ENCODE measurements at places on chromosomes 12 and 14. TPM values are rescaled to one million over a fixed set of nuclear protein-coding genes. Genes with fewer than 3 reads are reported as not detected.

DNA sequence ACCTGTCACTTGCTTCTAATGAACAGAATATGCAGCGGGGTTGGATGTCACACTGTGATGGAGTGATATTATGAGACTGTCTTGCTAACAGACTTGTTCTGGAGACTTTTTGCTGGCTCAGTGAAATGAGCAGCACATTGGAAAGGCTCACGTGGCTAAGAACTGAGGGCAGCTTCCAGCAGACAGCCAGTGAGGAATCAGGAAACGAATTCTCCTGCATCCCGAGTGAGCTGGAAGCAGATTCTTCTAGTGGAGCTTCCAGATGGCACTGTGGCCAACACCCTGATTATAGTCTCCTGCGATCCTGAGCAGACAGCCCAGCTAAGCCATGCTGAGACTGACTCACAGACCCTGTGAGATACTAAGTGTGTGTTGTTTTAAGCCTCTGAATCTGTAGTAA, 16.1 kb upstream of the TSPAN9 start:
- DNase-seq = no peak

DNA sequence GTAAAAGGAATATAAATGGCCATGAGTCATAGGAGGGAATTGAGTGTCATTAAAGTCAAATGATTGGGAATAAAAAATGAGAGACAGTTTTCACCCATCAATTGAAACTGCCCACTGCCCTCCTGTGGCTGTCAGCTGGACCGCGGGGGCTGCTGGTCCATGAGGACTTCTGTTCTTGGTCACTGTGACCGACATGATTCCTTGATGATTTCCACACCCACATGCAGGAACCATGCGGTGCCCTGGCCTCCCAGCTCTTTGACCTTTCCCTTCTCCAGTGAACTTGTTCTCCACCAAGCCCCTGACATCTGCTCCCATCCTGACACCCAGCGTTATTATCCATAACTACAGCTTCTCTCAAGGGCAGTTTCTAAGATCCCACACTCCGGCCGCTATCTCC, 48.4 kb downstream of the C12orf75 start:
- DNase-seq = peak; percentile 30

GRCh38 chr14:22475381-22475780, 113.6 kb downstream of the DAD1 start:
- DNase-seq = peak; percentile 42

DNA sequence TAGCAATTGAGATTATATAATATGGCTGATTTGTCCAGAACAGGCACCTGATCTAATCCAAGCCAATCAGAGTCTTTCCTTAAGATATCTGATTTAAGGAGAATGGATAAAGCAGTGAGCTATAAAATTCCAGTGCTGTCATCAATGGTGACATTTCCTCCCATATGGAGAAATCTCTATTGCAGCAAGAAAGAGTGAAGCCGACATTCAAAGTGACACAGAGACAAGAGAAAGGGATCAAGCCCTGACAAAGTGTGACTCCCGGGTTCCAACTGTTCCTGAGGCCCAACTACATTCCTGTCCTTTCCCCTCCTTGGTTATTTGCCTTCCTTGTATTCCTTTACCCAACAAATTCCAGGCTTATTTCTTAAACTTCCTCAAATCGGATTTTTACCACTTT, 430.0 kb upstream of the SOX5 start:
- no peak for DNase-seq

DNA sequence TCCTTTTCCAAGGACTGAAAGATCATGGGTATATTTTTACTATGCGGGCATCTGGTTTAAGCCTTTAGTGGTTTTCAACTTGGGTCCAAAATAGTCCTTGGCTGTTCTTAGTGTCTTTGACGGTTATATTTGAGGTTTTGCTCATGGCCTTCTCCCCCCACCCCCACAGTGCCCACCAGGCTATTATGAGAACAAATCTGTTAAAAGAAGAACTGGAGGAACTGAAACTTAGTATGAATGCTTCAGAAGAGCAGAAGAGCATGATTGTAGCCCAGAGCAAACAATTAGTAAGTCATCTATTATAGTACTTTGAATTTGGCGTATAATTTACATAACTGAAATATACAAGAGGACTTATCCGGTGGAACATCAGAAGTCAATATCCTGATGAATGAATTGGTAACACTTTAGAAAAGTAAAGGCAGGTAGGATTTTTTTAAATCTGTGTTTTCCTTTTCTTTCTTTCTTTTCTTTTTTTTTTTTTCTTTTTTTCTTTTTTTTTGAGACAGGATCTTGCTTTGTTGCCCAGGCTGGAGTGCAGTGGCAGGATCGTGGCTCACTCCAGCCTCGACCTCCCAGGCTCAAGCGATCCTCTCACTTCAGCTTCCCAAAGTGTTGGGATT, 71.8 kb upstream of the BCAT1 start:
- DNase-seq = no peak

- DNase-seq = peak; percentile 61
These were observed 22.8 kb downstream of the JDP2 start for GRCh38 chr14:75450381-75451276.

DNA sequence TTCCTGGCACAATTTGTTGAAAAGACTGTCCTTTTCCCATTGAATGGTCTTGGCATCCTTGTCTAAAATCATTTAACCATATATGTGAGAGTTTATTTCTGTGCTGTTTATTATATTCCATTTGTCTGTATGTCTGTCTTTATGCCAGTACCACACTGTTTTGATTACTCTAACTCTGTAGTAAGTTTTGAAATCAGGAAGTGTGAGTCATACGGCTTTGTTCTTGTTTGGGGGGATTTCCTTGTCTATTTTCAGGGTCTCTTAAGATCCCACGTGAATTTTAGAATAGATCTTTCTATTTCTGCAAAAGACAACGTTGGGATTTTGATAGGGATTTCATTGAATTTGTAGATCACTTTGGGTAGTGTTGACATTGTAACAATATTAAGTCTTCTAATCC, 88.5 kb downstream of the MYRFL start:
- no peak for DNase-seq

- DNase-seq = no peak
These were observed 19.1 kb upstream of the DNAH10 start for GRCh38 chr12:123743002-123743401.

- DNase-seq = no peak
These were observed 22.9 kb downstream of the PCBP2 start for GRCh38 chr12:53474819-53475218.

GRCh38 chr12:32450768-32451167, 51.4 kb downstream of the FGD4 start:
- no peak for DNase-seq

DNA sequence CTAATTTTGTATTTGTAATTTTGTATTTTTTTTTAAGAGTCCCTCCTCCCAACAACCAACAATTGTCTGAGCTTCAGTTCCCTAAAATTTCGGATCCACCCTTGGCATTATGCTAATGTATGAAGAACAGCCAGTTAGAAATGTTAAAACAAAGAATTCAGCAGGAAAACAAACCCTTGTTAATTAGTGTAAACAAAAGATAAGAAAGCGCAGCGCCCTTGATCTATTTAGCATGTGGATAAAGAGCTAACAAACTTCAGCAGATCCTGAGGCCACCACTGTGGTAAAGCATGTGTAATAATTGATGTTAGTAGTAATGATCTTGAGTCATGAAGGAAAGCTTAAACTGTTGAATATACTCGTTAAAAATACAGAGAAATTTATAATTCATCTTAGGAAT, 199.8 kb downstream of the TMX1 start:
- no peak for DNase-seq

DNA sequence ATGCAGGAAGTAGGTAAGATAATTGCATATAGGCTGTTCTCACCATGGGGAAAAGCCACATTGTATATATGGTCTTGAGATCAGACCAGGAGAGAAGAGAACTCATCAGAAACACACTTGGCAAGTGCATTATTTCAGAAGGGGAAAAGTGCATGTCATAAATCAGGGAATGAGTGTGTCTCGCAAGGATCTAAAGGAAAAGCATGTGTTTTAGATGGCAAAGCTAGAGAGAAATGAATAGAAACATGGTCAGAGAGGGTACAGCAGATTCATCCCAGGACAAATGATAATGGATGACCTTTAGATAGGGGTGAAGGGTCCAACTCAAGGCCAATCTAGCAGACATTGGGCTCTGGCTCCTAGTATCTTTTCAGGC, 230.2 kb upstream of the NAV3 start:
- no peak for DNase-seq

GRCh38 chr12:101165319-101165718, 44.7 kb downstream of the SLC5A8 start:
- no peak for DNase-seq

DNA sequence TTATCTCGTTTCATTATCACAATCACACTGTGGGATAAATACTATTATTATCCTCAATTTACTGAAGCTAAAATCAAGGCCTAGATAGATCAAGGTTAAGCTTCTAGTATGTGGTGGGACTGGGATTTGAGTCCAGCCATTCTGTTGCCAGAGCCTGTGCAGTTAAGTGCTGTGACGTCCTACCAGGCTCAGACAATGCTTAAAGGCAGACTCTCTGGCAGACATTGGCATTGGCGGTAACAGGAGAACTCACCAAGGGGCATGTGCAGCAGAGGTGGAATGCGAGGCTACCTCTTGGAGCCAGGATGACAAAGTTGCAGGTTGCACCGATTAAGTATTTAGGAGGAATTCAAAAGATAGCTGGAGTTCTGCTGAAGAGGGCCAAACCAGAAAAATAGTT, 155.6 kb upstream of the IFNG-AS1 start:
- DNase-seq = no peak

DNA sequence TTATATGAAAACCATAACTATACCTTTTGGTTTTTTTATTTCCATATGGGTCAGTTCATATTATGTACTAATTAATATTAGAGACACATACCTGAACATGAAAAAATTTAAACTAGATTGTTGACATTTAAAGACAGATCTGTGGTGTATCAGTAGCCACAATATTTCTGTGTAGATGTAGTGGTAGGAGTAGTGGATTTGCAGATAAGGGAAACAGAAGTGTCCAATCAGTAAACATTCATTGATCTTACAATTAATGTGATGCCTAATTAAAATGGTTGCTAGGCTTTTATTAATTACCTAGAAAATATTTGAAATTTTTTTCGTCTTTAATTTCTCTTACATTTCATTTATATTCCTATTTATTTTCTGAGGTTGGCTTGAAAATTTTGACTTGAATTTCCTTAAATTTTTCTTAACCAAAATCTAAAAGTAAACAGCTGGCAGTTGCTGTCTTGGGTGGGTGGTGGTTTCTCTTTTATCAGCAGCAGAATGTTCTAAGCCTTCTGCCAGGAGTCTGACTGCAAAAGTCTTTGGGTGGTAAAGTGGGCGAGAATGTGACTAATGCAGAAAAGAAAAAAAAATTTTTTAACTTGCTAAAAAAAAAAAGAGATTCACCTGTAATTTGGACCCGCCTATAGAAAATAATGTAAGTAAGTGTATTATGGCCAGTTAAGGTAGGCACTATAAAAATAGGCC, 2.4 kb downstream of the FGFR1OP2 start:
- peak; percentile 22 for DNase-seq

GRCh38 chr12:24499151-24500146, 449.5 kb downstream of the BCAT1 start:
- no peak for DNase-seq

GRCh38 chr14:96039633-96040311, 610 bp downstream of the C14orf132 start:
- DNase-seq = no peak

DNA sequence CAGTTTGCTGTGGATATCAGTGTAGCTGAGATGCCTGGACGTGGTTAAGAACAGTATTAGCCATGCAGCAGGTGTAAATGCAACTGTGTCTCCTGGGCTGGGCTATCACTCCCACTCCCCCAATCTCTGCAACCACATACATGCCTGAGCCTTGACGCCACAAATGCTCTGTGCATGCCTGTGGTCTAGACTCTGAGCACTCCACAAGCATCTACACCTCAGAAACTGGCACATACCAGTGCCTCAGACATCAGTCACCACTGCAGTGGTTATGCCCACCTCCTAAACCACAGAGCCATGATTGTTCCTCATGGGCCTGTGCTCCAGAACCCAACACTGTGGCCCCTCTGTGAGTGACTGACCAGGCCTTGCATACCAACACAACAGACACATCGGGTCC, 226.8 kb upstream of the ALG10 start:
- DNase-seq = no peak

DNA sequence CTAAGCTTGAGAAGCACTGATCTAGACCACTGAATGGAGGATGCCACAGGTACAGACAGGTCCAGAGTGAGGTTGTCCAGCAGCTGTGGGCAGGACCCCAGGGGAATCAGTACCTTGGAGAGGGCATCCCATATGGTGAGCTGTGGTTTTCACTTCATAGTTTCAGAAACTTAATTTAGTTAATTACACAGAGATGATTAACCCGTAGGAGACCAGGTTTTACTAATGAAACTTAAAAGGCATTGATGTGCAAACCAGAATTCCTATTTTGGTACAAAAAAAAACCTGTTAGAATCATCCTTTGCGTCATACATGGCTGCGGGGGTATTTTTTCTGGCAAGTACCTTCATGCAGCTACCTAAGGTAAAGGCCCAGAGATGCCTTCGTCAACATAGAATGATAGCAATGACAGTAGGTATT, 159.3 kb downstream of the DACT1 start:
- no peak for DNase-seq

- no peak for DNase-seq
These were observed 327.7 kb downstream of the BMP4 start for GRCh38 chr14:53628732-53629430.

DNA sequence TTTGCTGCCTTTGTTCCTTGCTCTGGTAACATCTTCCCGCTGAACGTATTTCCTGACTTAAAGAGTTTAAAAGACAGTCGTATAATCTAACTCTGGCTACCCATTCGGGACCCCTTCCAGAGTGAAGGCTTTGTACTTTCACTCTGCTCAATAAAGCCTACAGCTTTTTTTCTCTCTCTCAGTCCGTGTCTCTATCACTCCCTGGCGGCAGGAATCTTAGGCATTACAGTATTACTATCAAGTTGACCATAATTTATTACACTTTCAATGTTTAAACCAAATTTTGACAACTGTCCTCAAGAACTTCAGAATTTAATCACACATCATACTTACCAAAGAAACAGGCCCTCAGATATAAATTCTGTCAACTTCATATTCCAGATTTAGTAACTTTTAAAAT, 967.9 kb downstream of the FSCB start:
- no peak for DNase-seq

- no peak for DNase-seq
These were observed 173.2 kb upstream of the HMGA2 start for GRCh38 chr12:65651060-65651459.

- no peak for DNase-seq
These were observed 134.1 kb upstream of the KRAS start for GRCh38 chr12:25384893-25385248.

DNA sequence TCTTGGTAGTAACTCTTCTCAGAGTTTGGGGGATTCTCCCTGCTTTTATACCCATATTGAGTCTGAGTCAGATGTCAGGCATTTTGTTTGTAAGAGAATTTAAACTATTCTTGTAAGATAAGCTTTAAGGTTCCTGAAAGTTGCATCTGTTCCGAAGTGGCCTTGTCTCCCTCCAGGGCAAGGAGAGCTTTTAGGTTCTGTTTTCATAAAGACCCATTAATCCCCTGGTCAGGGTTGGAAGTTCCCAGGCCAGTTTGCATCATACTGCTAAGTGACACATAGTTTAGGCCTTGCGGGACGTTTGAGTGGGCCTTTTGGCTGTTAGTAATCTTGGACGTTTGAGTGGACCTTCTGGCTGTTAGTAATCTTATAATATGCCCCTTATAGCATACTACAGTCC, 396.7 kb downstream of the NPAS3 start:
- no peak for DNase-seq

MYF6 gene
- total RNA-seq = not detected

TPH2 gene
- total RNA-seq = not detected

RNASE7 gene
- not detected for total RNA-seq

KRT74 gene
- total RNA-seq = not detected

OR4E2 gene
- not detected for total RNA-seq

TAS2R43 gene
- 1.6 TPM for total RNA-seq

IQSEC3 gene
- total RNA-seq = 0.13 TPM

LBHD2 gene
- not detected for total RNA-seq
